ENCODE measurements at places on chromosomes 5 and 9. TPM values are rescaled to one million over a fixed set of nuclear protein-coding genes. Genes with fewer than 3 reads are reported as not detected.

DNA sequence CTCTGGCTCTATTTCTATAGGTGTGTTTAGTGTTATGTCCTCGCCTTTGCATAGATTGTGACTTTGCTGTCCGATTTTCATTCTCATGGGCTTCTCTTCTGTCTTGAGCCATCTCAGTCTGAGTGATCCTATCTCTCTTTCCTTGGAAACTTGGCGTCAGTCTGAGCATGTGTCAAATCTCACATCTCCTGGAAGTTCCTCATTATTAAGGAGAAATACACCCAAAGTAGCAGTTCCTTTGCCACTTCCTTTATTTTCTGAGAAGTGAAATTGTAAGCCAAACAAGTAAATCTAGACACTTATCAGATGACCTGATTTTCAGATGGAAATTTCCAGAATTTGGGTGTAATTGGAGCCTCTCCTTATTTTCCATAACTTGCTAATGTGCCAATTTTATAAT is 126.9 kb upstream of the ANKH start:
- no peak for ATAC-seq

DNA sequence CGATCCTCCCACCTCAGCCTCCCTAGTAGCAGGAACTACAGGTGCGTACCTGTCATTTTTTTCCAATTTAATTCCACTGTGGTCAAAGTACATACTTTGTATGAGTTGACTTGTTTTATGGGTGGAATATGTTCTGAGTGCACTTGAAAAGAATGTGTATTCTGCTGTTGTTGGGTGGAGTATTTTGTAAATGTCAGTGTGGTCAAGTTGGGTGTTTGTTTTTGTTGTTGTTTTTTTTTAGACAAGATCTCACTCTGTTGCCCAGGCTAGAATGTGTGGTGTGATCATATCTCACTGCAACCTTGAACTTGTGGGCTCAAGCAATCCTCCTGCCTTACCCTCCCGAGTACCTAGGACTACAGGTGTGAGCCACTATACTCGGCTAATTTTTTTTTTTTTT is 17.9 kb downstream of the SLC25A25 start:
- peak; percentile 57 for ATAC-seq

GRCh38 chr5:1345876-1346626 is 1.2 kb upstream of the CLPTM1L start:
- ATAC-seq, result no peak

Gene IFNA6
- total RNA-seq, result not detected

Gene LRRC70
- 1.0 TPM for total RNA-seq

GRCh38 chr5:68026092-68026885 is 189.3 kb upstream of the PIK3R1 start:
- ATAC-seq, result no peak

- no peak for ATAC-seq
Observed at GRCh38 chr9:98154678-98155077, 35.7 kb upstream of the TRIM14 start.

DNA sequence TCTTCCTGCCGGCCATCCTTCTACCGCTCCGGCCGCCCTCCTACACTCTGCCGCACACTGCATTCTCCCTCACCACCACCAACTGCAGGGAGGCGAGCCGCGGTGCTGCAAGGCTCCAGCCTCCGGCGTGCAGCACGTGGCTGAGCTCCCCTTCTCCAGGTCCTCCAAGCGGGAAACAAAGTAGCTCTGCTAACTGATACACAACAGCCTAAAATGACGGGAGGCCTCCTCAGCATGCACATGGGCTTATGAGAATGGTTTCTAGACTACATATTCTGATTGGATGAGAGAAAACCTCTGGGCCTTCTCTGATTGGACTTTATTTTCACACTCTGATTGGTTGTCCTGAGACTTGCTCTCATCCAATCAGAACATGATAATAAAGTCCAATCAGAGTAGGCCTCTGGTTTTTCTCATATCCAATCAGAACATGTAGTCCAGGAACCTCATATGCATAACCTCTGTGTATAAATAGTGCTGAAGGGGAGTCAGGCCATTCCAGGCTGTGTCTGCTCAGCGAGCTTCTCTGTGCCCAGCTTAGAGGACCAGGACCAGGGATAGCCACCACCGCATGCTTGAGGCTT is 27.0 kb upstream of the ZNF354B start:
- no peak for ATAC-seq

Gene ARSI
- total RNA-seq, result 0.21 TPM

- ATAC-seq, result no peak
Observed at GRCh38 chr5:58852566-58852965, 269.7 kb downstream of the RAB3C start.

Gene GNA14
- 0.46 TPM for total RNA-seq

Gene SLC34A3
- total RNA-seq, result not detected

- no peak for ATAC-seq
Observed at GRCh38 chr5:5364932-5365331, 57.5 kb upstream of the ICE1 start.

DNA sequence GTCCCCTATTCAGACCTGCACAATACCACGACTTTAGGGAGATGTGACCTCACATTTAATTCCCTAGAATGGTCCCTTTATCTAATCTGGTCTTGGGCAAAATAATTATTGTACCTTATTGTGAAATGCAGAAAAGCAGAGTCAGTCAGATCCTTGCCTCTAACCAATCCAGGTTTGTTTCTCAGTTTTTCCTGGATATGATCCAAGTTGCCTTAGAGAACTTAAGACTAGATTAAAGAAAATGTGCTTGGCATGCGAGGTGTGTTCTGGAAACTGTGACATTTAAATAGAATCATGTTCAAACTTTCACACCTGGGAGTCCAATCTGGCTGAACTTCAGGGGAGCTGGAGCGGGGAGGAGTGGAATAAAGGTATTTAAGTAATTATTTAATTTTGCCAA is 696.2 kb downstream of the DNAH5 start:
- no peak for ATAC-seq

Gene PCDHB9
- 6.4 TPM for total RNA-seq

Gene DOCK2
- 0.27 TPM for total RNA-seq

DNA sequence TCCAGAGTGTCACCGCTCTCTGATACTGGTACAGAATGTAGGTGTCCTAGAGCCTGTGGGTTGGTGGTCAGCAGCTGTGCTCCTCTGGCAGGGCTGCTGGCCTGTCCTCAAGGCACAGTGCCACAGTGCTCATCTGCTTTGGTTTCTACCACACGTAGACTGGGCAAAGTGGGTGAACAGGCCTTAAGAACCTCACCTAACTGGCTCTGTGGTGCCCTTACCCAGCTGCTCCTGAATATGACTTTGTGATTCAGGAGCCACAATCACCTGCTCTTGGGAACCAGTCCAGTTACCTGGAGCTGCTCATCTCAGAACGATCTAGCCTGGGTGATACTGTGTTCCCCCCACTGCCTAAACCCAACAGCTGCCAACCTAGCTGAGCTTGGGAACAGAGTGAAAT is 6.4 kb downstream of the NOP16 start:
- no peak for ATAC-seq

- peak; percentile 81 for ATAC-seq
Observed at GRCh38 chr5:169711551-169712225, 74.6 kb downstream of the DOCK2 start.

GRCh38 chr9:137453643-137454081 is 5.5 kb downstream of the NSMF start:
- ATAC-seq, result peak; percentile 83

Gene NMUR2
- 1.1 TPM for total RNA-seq

DNA sequence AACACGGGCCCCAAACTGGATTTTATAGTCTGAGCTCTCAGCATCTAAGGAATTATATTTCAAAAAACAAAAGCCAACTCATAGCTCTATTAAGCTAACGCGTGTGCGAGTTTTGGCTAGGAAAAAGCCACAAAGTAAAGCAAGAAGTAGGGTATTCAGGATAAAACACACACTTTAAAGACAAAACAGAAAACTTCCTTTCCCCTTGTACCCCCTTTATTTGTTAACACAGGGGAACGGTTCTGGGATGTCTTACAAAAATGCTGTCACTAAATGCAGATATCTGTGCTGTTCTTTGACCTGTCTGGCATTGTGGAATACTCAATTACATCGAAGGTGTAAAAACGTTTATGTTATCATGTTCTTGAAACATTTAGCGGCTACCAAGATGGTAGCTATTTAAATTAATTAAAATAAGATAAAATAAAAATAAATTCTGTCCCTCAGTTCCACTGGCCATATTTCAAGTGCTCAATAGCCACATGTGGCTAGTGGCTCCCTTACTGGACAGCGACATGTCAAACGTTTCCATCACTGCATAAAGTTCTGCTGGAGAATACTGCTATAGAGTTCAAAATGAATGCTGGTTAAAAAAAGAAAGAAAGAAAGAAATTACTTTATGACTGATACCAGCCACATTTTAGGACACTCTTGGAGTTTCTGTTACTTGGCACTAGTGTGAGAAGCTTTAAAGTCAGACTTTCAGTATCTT is 7.2 kb upstream of the MEF2C start:
- no peak for ATAC-seq

DNA sequence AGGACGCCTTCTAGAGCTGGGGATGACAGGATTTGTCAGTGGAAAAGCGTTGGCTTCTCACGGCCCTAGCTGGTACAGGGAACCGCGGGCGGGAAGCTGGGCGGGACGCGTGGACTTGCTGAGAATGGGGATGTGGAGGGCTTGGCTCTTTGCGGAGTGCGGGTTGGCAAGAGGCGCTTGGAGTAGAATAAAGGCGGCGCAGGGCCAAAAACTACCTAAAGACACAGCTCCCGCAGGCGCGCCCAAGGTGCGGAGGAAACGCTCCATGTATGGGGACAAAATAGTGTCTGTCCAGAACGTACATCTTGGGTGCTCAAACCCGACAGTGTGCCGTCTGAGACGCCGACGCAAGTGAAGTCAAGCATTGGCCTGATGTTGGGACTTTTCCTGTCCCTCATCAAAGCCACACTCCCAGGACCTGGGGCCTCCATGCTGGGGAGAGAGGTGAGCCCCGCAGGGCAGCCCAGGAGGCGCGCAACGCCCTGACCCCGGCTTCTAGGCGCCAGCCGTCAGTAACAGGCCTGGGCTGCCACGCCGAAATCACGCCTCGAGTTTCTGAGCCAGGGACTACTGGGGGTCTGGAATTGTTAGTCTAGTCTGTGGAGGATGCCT is 1.6 kb upstream of the NKX2-5 start:
- ATAC-seq, result no peak

Gene MYOZ3
- total RNA-seq, result 3.1 TPM

GRCh38 chr5:133688391-133688790 is 76.0 kb upstream of the FSTL4 start:
- no peak for ATAC-seq

- ATAC-seq, result no peak
Observed at GRCh38 chr5:140575309-140575708, 10.7 kb downstream of the SLC35A4 start.

- ATAC-seq, result peak; percentile 37
Observed at GRCh38 chr5:130109152-130109551, 204.9 kb downstream of the CHSY3 start.

Gene FAM221B
- total RNA-seq, result 0.76 TPM

Gene SPATA9
- 0.38 TPM for total RNA-seq

DNA sequence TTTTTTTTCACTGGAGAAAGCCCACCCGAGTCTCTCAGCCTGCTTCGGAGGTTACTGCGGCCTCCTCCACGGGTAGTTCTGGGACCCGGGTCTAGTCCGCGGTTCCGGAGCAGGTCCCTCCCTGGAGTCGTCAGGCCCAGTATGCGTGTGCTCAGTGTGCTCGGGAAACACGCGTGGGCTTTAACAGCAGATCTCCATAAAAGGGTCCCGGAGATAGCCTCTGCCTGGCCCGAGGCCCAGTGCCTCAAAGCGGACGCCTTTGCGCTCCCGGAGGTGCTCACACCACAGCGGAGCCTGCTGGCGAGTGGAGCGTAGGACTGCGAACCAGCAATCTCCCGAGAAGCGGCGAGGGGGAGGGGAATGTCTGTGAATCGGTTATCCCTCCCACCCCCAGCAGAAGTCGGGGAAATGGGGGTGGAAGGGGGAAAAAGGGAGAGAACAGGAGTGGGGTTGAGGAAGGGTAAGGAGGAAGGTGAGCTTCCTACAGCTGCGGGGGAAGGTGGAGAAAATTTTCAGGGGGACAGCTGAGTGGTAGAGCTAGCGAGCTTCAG is 28.7 kb downstream of the CDKN2A start:
- peak; percentile 86 for ATAC-seq

Gene HCN1
- total RNA-seq, result 0.54 TPM

DNA sequence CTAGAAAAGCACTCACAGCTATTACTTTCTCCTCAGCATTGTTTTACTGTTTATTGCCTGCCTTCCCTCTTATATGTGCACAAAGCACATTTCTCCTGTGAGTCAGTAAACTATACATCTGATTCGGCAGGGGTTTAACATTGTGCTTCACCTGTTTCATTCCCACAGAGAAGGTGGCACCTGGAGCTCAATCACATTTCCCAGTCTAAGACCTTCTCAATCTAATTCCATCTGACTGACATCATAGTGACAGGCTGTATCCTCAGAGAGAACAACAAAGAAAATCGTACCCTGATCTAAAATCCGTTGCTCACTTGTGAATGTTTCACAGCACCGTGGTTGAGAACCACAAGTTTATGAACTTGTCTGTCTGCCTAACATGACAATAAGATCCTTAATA is 92.4 kb upstream of the CAST start:
- no peak for ATAC-seq

GRCh38 chr5:67133776-67134175 is 62.8 kb downstream of the CD180 start:
- ATAC-seq, result peak; percentile 43

Gene PCDHA13
- total RNA-seq, result 6.6 TPM

Gene CDH18
- 7.3 TPM for total RNA-seq

- ATAC-seq, result no peak
Observed at GRCh38 chr9:10875752-10876151, 262.9 kb upstream of the PTPRD start.

Gene SH2D3C
- total RNA-seq, result 8.1 TPM

Gene SLF1
- total RNA-seq, result 8.5 TPM

DNA sequence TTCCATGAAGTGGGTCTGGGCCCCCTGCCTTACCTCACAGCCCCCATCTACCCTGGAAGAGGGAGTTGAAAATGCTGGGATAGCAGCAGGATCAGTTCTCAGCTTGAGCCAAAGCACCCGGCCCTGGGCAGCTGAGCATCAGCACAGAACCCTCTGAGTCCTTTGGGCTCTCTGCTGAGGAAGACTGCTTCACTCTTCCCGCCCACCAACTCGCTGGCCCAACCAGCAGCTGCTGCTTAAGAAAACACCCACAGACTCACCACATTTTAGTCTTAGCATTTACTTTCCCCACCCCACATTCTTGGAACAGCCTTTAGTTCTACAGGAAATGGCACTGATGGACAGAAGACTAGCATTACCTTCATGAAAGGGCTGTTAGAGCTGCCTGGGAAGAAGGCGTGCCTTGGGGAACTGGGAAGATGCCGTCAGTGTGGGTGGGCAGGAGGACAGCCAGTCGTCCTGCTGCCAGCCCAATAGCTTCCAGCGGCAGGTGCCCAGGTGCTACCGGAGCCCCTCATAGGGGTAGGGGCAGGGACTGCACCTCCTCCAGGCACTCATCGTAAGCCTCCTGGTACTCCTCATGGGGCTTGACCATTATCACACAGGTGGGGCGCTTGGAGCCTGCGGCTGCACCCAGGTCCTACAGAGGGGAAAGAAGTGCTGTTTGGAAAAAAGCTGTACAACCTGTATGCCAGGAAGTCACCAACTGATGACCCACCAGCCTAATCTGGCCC is 4.3 kb downstream of the NHP2 start:
- peak; percentile 16 for ATAC-seq

GRCh38 chr5:78557601-78558000 is 91.0 kb downstream of the LHFPL2 start:
- ATAC-seq, result no peak

Gene JAKMIP2
- total RNA-seq, result 41.3 TPM

GRCh38 chr5:89901983-89902382 is 507.6 kb downstream of the CETN3 start:
- no peak for ATAC-seq

Gene CCDC171
- 7.0 TPM for total RNA-seq

Gene HTR1A
- not detected for total RNA-seq

- ATAC-seq, result peak; percentile 75
Observed at GRCh38 chr5:15021266-15022046, 149.9 kb upstream of the ANKH start.

GRCh38 chr5:180540050-180540694 is 46.0 kb downstream of the CNOT6 start:
- no peak for ATAC-seq

Data from motor neuron (in vitro differentiated cells).